ENCODE measurements at places on chromosomes 1 and 21.

GRCh38 chr1:6519491-6519934 lies 28.0 kb upstream of the PLEKHG5 start:
- no peak for DNase-seq

- DNase-seq = no peak
These were observed 69.2 kb upstream of the ARTN start for GRCh38 chr1:43864111-43865045.

DNA sequence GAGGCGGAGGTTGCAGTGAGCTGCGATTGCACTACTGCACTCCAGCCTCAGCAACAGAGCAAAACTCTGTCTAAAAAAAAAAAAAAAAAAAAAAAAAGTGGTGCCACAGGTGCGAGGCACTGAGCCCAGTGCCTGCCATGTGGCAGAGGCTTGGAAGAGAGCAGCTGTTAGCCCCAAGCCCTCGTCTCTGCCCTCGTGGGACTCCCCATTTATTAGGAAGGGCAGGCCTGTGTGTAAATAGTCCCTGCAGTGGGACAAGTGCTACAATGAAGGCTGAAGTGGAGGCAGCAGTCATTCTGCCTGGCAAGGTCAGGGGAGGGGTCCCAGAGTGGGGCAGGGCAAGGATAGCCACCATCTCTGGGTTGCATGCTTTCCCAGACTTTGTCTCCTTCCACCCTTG lies 6.5 kb downstream of the RPS6KA1 start:
- DNase-seq = no peak

DNA sequence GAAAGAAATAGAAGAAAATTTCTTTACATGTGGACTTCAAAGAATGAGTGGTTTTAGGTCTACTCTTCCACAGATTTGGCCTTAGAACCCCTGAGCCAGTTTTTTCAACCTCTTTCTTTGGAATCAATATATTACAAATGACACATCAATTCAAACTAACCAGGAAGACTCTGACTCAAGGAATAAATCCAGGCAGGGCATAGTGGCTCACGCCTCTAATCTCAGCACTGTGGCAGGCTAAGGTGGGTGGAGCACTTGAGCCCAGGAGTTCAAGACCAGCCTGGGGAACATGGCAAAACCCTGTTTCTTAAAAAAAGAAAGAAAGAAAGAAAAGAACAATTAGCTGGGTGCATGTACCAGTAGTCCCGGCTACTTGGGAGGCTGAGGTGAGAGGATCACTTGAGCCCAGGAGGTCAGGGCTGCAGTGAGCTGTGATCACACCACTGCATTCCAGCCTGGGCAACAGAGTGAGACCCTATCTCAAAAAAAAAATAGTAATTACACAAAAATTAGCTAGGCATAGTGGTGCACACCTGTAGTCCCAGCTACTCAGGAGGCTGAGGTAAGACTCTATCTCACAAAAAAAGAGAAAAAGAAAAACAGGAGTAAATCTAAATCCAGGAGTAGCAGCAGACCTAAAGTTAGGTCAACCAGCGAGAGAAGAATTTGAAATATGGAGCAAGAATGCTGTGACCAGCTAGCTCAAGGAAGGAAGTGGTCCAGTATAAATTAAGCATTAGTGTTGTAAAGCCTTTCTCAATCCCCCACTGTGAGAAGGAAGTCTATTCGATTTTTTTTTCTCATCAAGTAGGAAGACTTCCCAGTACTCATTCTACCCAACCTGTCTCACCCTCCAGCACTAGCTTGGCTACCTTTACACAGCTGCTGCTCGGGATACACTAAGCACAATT lies 1.9 kb downstream of the SORT1 start:
- no peak for DNase-seq

GRCh38 chr1:153343040-153343681 lies 5.5 kb downstream of the PGLYRP4 start:
- DNase-seq = no peak

Data from COR-L47 (cell line).